ENCODE measurements at places on chromosomes 4 and X.

GRCh38 chr4:106046083-106046482 is 150.8 kb downstream of the NPNT start:
- no peak for DNase-seq

GRCh38 chr4:4480685-4481398 is 61.0 kb downstream of the STX18 start:
- no peak for DNase-seq

DNA sequence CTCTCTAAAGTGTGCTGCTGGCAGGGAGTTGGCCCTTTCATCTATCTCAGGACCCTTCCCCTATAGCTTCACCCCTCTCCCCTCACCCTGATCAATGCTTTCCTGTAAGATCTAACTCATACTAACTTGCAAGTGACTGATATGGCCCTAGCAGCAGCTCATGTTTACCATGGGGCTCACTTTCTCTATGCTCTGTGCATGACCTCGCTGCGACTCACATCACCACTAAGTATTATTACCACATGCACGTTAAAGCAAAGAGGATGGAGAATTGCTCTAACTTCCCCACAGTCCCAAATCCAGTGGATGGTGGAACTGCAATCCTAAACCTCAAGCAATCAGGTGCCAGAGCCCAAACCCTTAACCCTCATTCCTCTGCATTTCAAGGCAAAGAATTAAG is 626.6 kb downstream of the MID1IP1 start:
- DNase-seq = no peak

GRCh38 chrX:48992341-48992740 is 9.7 kb downstream of the GRIPAP1 start:
- no peak for DNase-seq

GRCh38 chr4:188869581-188869980 is 730.3 kb downstream of the TRIML1 start:
- DNase-seq = no peak

- DNase-seq = no peak
These were observed 10.0 kb upstream of the CC2D2A start for GRCh38 chr4:15459706-15460105.

DNA sequence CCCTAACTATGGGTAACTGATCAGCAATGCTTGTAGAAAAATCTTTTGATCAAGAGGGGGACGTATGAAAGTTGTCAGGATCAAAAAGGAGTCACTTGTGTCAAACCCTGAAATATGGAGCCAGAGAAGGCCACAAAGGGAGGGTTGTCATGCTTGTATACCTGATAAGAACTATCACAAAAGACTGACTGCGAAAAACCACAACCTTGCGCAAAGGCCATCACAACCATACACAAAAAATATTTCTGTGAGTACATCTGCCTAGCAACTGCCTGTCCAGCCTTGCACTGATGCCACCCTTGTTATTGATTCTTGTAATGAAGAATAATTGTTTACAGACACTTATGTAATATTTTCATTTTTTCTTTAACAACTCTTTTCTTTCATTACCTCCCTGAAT is 22.8 kb upstream of the EIF4E start:
- no peak for DNase-seq

- DNase-seq = no peak
These were observed 292.7 kb downstream of the FBXW7 start for GRCh38 chr4:152243206-152243605.

DNA sequence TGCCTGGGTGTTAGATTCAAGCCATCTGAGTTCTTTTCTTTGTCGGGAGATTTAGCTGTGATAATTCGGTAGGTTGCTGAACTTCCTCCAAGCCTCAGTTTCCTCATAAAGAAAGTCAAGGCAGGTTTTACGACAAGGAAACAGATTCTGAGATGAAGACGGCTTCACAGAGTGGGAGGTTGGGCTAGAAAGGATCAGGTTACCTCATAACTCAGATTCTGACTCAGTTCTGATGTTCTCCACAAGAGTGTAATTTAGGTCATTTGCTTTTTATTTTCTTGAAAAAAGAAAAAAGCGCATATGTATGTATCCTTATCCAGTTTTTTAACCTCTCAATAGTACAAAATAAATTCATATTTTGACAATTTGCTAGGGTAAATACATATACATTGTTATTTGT is 47.2 kb upstream of the ELOVL6 start:
- no peak for DNase-seq

- DNase-seq = no peak
These were observed 896.1 kb upstream of the LCORL start for GRCh38 chr4:18917689-18918088.

- DNase-seq = no peak
These were observed 789 bp downstream of the ARHGAP10 start for GRCh38 chr4:147732518-147733235.

DNA sequence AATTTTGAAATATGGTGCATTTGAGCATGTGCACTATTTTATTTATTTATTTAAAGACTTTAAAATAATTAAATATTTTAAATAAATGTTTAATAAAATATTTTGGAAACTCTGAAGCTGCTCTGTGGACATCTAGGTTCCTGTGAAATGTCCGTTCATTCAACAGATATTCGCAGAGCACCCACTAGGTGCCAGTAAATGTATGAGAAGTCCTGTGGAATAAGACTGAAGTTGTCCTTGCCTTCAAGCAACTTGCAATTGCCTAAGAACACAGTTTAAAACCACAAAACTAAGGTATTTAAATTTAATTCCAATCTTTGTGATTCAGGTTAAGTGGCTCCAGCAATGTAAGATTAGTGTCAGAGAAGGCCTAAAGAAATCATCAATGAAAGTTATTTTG is 306.7 kb downstream of the GBA3 start:
- DNase-seq = no peak

GRCh38 chrX:124346117-124346876 is at the start of gene SH2D1A:
TSS of gene SH2D1A (plus strand) at chrX:124346563. CDS start at chrX:124346643, 80 bp downstream.
- DNase-seq = no peak

- DNase-seq = no peak
These were observed 127.7 kb downstream of the PRKX start for GRCh38 chrX:3585719-3586118.

- no peak for DNase-seq
These were observed 191.7 kb downstream of the PRDM5 start for GRCh38 chr4:120730777-120731320.

GRCh38 chr4:99090481-99091215 is 2.1 kb upstream of the ADH5 start:
- DNase-seq = no peak

DNA sequence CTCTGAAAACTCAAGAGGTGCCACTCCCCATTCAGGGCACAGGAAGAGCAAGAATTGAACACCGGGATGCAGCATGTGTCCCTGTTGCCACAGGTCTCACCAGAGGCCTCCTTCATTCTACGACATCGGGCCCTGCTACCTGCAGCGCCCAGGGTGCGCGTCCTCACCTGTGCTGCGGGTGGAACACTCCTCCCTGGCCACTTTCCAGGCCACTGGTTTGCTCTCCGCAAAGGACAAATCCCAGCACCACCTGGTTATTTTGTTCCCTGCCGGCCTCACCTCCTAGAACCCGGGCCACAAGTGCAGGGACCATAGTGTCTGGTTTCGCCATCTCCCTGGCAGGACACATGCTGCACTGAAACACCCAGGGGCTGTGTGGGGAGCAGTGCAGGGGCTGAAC is 14.3 kb upstream of the FAM3A start:
- no peak for DNase-seq

DNA sequence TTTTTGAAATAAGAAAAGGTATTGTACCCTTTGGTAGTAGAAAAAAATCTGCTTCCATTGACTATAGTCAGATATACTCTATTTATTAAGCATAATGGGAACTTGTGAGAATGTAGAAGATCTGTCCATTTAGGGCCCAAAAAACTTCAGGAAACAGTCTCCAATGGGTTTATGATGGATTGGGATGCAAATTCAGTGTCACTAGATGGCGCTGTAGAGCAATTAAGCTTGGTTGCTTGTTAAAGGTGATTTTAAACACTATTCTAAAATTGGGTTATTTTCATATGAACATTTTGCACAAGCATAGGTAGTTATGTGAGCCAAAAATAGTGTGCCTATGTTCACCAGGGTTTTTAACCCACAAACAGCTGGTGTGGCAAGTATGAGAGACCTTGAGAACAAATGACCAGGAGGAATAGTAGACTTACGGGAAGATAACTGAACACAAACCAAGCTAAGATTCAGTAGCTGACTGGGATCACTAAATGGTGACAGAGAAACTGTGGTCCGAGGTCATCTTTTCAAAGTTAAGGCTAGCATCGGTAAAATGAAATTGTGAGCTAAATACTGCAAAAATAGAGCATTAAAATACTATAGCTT is 80.3 kb upstream of the LSM6 start:
- DNase-seq = no peak

DNA sequence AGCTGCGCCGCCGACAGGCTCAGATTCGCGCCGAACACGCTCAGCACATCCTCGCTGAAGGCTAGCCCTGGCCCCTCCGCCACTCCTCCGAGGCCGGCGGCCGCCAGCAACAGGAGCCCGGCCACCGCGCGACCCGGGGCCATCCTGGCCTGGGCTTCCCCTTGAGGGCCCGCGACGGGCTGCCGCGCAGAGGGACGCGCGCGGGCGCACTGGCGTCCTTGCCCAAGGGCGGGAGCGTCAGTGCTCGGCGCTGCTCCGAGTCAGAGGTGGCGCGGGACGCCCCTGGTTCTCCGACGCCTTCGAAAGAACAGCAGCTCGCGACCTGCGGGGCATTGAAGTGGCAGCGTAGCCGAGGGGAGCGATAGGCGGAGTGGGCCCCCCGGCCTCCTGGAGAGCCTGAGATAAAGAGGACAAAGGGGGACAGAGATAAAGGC is 745 bp downstream of the SLC39A8 start:
- peak; percentile 50 for DNase-seq

DNA sequence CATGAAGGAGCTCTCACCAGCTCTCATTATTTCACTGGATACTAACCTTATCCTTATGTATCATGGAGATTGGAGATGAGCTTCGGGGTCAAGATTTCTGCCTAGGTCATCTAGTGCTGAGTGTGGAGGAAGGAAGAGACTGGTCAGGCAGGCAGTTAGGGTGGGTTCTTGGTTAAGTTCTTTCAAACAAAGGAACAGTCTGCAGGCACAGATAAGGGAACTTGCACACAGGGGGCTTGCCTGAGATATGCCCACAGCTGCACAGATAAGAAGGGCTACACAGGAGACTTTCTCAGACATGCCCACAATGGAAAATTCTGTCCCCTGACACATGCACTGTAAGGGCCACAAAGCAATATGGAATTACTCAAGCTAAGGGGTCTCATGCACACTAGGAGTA is 904.1 kb downstream of the NLGN4X start:
- no peak for DNase-seq

DNA sequence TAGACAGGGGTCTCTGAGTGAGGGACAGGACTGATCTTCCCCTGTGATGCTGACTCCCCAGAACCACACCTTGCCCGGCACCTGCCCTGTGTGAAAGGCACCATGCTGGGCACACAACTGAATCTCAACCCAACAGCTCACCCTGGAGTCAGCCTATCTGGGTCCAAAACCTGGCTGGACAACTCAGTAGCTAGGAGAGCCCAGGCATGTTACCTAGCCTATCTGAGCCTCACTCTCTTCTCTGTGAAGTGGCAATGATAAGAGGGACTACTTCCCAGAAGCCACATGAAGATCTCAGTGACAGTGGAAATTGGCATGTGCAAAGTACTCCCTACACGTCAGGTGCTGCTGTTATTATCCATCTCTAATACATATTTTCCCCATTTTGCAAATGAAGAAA is 44.8 kb upstream of the PPP2R2C start:
- no peak for DNase-seq

DNA sequence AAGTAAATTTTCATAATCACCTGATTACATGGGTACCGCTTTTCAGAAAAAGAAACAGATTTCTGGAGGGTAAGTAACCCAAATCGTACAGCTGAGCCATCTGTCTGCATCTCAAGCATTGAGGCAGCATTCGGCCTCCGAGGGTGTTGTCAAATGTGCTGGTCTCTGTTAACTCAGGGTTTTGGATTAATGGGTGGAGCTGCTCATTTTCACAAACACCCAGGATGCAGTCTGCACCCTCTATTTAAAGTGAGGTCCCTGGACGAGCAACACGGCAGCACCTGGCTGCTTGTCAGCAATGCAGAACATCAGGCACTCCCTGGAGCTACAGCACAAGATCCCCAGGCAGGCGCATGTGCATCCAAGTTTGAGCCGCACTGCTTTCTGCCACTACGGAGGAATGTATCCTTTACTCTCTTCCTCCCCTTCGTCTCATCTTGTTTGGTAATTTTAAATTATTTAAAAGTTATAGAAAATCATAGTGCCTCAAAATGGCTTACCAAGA is 24.7 kb upstream of the NAP1L5 start:
- DNase-seq = no peak

DNA sequence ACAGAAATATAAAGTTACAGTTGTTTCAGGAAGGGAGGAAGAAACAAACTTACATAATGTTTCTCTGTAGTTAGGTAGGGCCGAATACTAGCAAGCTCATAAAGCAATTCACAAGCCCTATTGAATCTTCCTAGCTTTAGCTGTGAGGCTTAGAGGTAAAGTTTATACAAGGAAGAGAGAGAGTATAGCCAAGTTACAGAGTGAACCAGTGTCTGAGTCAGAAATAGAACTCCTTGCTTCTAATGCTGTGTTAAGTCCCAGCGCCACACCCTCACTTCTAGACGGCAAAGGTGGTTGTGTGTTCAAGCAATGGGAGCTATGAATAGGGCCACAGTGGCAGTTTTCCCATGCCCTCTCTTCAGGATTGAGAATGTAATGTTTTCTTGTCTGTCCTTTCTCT is 6.1 kb downstream of the LPAR4 start:
- DNase-seq = no peak

DNA sequence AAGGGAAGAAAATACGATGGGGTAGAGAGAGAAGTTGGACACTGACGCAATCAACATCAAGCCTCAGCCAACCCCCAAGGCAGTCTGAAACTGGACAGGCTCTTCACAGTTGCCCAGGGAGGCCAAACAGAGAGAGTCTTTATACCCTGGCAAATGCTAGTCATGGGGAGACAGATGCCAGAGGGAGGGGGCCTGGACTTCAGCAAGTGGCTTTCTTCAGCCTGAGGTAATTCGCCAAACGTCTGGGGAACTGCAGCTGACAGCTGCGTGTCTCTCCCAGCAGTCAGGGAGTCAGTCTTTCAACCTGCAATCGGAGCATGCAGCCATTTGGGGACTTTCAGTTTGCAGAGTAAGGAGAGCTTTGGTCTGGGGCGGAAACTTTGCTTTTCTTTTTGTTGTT is 521.6 kb downstream of the TRIML1 start:
- DNase-seq = no peak

GRCh38 chr4:73721909-73722308 is 18.5 kb upstream of the CXCL8 start:
- no peak for DNase-seq

GRCh38 chr4:37827802-37828321 is 1.4 kb downstream of the PGM2 start:
- DNase-seq = no peak

DNA sequence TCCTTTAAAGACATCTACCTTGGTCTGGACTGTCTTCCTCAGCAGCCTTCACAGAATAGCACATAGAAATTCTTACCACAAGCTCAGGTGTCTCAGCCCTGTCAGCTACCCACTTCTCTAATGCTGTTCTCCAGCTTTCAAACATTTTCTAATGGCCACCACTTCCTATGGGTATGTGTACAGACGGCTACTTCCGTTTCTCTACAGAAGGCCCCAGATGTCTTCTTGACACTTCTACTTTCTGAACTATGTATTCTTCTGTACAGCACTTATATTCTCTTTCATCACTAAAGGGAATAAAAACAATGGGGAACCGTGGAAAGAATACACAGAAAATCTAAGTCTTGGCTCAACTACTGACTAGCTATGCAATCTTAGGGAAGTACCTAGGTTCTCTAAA is 13.3 kb downstream of the OPHN1 start:
- no peak for DNase-seq

GRCh38 chr4:162972661-162973330 is 193.9 kb downstream of the NAF1 start:
- no peak for DNase-seq

- no peak for DNase-seq
These were observed 565.4 kb upstream of the ATOH1 start for GRCh38 chr4:93263166-93263565.

All from activated T-helper 1 cell treated with Interleukin-2 at 50 U/mL for 16 hours (primary cell).